ENCODE measurements at places on chromosomes 6 and 20.

GRCh38 chr6:90288404-90288803 lies 8.2 kb downstream of the BACH2 start:
- DNase-seq = no peak

DNA sequence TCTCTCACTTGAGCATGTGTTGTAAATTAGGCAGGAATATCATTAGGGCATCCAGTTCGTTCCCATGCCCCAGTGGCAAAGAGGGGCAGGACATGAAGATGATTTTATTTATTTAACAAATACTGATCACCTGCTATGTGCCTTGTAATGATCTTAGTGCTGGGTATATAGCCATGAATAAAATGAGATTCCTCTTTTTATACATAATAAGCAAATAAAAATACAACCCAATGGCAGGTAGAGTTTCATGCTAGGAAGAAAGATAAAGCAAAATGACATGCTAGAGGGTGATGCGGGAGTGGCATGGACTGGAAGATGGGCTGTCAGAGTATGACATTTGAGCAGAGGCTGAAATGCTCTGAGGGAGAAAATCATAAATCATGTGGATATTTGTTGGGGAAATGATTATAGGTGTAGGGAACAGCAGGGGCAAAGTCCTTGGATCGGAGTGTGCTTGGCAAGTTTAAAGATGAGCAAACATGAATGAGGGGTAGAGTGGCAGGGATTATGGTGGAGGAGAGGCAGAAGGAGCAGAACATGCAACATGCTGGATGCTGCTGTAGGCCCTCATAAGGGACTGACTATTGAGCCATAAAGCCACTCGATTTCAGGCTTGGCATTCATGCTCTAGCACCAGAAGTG lies 342.1 kb downstream of the PLCB1 start:
- no peak for DNase-seq

DNA sequence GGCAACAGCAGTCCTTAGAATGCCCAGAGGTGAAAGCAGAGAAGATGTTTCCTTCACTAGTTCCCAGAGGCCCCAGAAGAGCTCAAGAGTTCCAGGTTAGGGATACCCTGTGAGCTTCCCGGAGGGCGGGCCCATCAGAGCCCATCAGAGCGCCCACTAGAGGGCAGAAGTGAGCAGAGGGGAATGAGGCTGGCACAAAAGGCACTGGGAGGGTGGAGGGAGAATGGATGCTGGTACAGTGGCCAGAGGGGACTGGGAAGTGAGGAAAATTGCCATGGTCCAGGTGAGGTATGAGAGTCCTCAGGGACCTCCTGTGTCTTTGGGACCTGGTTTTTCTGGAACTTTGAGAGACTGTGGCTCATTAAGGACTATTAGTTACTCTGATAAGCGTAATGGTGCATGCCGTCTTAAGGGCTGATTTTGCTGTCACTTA lies 57.3 kb downstream of the LINC00237 start:
- peak; percentile 77 for DNase-seq

GRCh38 chr6:43856005-43856765 lies 86.2 kb downstream of the VEGFA start:
- DNase-seq = no peak

DNA sequence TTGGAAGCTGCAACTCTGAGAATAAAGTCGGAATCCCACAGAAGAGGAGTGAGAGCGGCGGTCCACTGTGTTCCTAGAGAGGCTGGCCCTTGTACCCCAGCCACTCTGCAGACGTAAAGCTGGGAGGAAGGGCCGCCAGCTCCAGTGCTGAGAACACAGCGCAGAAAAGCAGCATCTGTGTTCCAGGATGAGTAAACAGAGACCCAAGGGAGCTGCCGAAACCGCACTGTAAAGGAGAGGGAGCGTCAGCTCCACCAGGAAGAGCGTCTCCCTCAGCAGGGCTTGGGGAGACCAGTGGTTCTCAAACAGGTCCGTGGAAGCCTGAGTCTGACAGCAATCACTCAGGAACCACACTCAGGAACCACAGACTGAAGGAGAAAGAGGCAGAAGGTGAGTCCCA lies 134.0 kb downstream of the WDR27 start:
- no peak for DNase-seq

DNA sequence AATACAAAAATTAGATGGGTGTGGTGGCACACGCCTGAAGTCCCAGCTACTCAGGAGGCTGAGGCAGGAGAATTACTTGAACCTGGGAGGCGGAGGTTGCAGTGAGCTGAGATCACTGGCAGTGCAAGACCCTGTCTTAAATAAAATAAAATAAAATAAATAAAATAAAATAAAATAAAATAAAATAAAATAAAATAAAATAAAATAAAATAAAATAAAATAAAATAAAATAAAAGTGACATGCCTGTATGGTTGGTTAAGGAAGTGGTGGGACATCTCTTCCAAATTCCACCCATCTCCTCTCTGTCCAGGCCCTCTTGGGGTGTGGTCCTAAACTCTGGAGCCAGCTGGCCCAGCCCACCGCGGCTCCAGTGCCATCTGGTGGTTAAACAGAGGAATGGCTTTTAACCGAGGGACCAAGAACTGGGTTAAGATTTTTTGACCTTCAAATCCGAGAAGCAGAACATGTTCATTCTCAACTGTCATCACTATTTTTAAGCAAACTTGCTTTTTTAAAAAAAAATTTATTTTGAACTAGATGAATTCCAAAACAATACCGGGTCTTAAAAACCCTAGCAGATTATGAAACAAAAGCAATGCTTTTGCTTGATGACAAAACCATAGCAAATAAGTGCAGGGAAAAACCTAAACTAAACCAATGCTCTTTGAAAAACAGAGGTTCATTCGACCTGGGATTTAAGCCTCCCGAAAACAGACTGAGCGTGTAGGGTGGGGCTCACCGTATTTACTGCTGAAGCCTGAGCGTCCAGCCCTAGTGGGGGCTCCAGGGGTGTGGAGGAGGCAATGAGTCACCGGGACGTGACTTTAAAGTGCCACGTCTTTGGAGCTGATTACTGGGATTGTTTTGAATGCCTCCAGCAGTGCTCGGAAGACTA lies 68.8 kb downstream of the CDC5L start:
- peak; percentile 84 for DNase-seq

GRCh38 chr6:37779111-37779800 lies 40.3 kb upstream of the ZFAND3 start:
- DNase-seq = no peak

GRCh38 chr6:94350833-94351232 lies 931.5 kb upstream of the EPHA7 start:
- no peak for DNase-seq

- DNase-seq = no peak
These were observed 7.4 kb upstream of the INSM1 start for GRCh38 chr20:20360464-20360863.

GRCh38 chr6:16338577-16339264 lies 100.3 kb downstream of the GMPR start:
- no peak for DNase-seq

DNA sequence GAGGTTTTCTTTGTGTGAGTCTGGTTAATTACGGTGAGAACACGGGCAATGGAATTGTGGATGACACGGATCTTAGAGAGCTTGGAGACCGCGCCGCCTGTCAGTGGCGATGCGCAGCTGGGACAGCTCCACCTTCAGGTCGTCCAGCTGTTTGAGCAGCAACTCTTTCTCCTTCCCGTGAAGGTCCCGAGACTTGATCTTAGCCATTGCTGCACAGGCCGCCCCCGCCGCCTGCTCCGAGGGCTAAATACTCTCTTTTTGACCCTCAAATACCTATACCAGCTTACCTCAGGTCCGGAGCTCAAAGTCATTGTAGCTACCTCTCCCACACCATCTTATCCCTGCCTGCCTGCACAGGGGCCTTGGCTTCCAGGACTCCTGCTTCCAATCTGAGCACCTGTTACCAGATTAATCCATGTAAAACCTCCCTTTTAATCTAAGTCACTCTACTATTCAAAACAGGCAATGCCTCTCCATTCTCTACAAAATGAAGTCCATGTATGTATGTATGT lies 100.2 kb downstream of the PREP start:
- DNase-seq = no peak

GRCh38 chr6:149393002-149393679 lies 6.9 kb upstream of the SUMO4 start:
- DNase-seq = no peak

DNA sequence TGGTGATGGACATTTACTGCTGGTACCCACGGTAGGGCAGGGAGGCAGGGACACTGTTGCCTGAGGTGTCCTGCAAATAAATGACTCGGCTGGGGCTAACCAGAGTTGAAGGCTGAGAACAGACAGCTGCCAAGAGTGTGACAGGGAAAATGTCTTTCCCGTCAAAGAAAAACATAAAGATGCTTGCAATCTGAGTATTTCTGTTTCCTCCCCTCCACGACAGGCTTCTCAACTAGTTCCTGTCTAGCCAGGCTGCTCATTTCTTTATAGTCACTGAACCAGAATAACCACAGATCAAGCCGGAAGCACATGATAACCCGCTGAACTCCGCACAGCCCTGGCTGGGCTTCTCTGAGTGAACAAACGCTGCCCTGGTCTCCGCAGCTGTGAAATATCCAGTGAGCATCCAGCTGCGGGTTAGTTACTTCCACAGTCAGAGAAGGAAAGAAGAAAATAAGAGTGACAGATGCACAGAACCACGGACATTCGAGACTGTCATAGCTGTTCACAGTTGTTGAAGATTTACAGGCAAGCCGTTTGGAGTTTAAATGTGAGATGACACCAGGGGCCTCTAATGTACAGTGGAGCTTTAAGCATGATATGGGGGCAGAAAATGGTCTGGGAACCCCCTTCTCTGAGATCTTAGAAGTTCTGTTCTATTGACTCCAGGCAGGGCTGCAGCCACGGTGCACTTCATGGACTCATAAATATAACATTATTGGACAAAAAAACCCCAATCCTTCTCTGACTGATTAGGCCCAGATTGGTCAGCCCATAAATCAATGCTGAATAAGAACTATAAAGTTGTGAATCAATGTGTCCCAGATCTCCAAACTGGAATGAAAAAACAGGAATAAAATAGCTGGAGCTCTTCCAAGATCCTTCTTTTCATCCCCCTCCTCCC lies 299.9 kb upstream of the SUPT3H start:
- DNase-seq = peak; percentile 85

GRCh38 chr6:112443179-112444065 lies 96.3 kb downstream of the RFPL4B start:
- DNase-seq = no peak
